ENCODE measurements at places on chromosomes 4 and X.

GRCh38 chrX:2703991-2704369 is 12.9 kb downstream of the CD99 start:
- H3K27ac ChIP-seq: peak overlapping the region; percentile 78
- no peaks in the 10 kb centered on the region for H3K27me3 ChIP-seq
- peak; percentile 55 for DNase-seq

GRCh38 chr4:100838286-100838685 is 320.5 kb upstream of the EMCN start:
- H3K27me3 ChIP-seq: no peaks in the 10 kb centered on the region
- no peak for DNase-seq
- no peaks in the 10 kb centered on the region for H3K36me3 ChIP-seq
- no peaks in the 10 kb centered on the region for H3K4me1 ChIP-seq
- H3K27ac ChIP-seq: no peak overlapping the region

GRCh38 chr4:75099321-75099720 is 166.4 kb downstream of the PARM1 start:
- peak overlapping the region; percentile 1 for H3K27ac ChIP-seq
- H3K36me3 ChIP-seq: no peaks in the 10 kb centered on the region
- no peaks in the 10 kb centered on the region for H3K27me3 ChIP-seq
- peak; percentile 68 for DNase-seq

DNA sequence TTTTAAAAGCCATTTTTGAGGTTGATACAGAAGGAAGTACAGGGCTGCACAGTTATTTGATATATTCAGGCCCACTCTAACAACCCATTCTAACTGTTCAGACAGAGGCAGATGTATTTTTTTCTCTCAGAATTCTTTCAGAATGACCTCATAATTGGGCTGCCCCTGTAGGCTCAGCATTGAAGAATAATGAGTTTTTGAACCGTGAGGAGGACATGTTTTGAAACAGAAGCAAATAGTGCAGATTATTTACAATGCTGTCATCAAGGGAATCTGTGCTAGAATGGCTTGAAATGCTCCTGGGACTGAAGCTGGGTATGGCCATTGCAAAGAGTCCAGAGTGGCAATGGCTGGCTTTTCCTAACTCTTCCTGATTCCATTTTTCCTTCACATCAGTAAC is 158.1 kb downstream of the SOX3 start:
- H3K4me3 ChIP-seq: no peak overlapping the region
- H3K27ac ChIP-seq: no peak overlapping the region
- H3K36me3 ChIP-seq: no peaks in the 10 kb centered on the region
- no peaks in the 10 kb centered on the region for H3K27me3 ChIP-seq

- no peak overlapping the region for H3K4me3 ChIP-seq
- H3K27me3 ChIP-seq: no peaks in the 10 kb centered on the region
- no peaks in the 10 kb centered on the region for H3K36me3 ChIP-seq
- no peak overlapping the region for H3K27ac ChIP-seq
Observed at GRCh38 chr4:126264839-126265238, 950.1 kb downstream of the FAT4 start.

DNA sequence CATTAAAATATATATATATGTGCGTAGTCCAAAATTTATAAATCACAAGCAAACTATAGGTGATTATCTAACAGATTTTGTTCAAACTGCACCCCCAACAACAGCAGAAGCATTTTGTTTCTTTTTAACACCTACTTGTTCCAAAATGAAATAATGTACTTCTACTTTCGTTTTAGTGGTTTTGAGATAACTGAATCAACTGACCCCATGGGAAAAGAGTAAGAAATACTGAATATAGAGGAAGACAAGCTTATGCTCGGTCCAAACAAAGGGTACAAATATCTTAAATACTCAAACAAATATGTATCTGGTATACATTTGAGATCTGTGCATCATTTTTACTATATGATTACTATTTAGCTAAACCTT is 22.4 kb downstream of the MAP7D3 start:
- DNase-seq: no peak
- H3K4me3 ChIP-seq: no peak overlapping the region
- H3K36me3 ChIP-seq: no peaks in the 10 kb centered on the region
- H3K4me1 ChIP-seq: no peaks in the 10 kb centered on the region
- H3K27me3 ChIP-seq: no peaks in the 10 kb centered on the region

GRCh38 chr4:6524436-6524835 is 50.6 kb upstream of the MAN2B2 start:
- H3K4me3 ChIP-seq: no peak overlapping the region
- H3K27ac ChIP-seq: no peak overlapping the region
- H3K36me3 ChIP-seq: no peaks in the 10 kb centered on the region
- no peaks in the 10 kb centered on the region for H3K27me3 ChIP-seq
- DNase-seq: no peak
